CD4-positive, alpha-beta T cell treated with Interleukin-1 beta for 1 hour (primary cell): ENCODE measurements at places on chromosomes 16 and 17.

GRCh38 chr17:59152925-59153324 lies 2.1 kb downstream of the SKA2 start:
- no peak for DNase-seq

DNA sequence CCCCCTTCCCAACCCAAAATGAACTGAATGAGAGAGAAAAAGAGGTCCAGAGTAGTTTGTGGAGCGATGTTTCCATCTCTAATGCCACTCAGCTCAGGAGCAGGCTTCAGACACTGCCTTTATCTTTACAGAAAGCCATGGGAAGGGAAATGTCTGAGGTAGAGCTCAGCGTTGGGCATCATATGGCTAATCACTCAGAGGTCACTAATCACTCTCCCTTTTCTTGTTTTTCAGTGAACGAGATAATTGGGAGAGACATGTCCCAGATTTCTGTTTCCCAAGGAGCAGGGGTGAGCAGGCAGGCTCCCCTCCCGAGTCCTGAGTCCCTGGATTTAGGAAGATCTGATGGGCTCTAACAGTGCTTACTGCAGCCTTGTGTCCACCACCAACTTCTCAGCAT lies 9.8 kb downstream of the ESRP2 start:
- DNase-seq, result no peak

DNA sequence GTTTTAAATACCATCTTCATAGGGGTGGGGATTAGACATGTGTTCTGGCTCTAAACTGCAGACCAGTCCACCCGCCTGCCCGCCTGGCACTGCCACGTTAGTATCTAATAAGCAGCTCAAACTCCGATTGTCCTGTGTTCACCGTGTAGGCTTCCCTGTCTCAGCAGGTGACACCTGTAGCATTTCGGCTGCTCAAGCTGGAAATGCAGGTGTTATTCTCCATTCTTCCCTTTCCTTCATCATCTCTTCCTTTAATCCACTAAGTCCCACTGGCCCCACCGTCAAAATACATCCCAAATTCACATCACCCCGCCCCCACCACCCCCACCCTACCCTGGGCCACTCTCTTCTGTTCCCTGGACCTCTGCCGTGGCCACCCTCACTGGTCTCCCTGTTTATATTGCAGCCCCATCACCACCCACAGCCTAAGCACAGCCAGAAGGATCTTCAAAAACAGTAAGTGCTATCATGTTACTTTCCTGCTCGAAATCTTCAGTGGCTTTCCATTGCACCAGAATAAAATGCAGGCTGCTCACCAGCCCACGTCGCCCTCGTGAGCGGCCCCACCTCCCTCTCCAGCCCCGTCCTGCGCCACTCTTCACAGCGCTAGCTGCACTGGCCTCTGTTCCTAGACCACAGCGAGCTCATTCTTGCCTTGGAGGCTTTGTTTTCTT lies 65.1 kb downstream of the RTN4RL1 start:
- DNase-seq, result no peak

GRCh38 chr17:72901083-72901482 lies 191.4 kb downstream of the SLC39A11 start:
- DNase-seq, result no peak
